ENCODE measurements at places on chromosomes 12 and 14.

DNA sequence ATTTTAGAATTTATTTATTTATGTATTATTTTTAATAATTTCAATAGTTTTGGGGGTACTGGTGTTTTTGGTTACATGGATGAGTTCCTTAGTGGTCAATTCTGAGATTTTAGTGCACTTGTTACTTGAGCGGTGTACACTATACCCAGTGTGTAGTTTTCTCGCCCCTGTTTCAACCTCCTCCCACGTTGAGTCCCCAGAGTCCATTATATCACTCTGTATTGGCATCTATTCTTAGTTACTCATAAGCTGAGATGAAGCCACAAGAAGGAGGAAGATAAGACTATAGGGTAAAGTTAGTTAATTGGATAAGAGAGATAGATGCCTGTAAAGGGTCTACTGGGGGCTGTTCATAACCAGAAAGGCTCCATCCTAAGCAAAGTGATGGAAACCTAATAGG lies 4.0 kb downstream of the C1S start:
- no peak for DNase-seq

DNA sequence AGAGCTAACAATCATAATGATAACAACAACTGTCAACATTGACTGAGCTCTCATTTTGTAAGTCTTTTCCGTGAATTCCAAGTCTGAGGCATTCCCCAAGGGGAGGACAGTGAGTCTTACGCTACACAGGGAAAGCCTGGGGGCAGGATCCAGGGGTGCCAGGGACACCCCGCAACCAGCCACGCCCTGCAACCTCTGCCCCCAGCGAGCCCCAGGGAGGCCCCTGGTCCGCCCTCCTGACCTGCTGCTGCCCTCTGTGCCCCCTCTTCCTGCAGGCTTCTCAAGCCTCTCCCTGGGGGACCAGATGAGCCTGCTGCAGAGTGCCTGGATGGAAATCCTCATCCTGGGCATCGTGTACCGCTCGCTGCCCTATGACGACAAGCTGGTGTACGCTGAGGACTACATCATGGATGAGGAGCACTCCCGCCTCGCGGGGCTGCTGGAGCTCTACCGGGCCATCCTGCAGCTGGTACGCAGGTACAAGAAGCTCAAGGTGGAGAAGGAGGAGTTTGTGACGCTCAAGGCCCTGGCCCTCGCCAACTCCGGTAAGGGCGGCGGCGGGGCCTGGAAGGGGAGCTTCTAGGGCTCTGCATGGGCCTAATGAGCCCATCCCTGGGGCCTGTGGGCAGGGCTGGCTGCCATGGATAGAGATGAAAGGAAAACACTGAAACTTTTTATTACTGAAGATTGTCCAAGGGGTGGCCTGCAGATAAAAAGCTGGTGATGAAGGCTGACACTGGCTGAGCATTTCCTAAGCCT lies 115.4 kb downstream of the ESRRB start:
- no peak for DNase-seq

- no peak for DNase-seq
These were observed 22.0 kb downstream of the LRTM2 start for GRCh38 chr12:1842183-1842904.

DNA sequence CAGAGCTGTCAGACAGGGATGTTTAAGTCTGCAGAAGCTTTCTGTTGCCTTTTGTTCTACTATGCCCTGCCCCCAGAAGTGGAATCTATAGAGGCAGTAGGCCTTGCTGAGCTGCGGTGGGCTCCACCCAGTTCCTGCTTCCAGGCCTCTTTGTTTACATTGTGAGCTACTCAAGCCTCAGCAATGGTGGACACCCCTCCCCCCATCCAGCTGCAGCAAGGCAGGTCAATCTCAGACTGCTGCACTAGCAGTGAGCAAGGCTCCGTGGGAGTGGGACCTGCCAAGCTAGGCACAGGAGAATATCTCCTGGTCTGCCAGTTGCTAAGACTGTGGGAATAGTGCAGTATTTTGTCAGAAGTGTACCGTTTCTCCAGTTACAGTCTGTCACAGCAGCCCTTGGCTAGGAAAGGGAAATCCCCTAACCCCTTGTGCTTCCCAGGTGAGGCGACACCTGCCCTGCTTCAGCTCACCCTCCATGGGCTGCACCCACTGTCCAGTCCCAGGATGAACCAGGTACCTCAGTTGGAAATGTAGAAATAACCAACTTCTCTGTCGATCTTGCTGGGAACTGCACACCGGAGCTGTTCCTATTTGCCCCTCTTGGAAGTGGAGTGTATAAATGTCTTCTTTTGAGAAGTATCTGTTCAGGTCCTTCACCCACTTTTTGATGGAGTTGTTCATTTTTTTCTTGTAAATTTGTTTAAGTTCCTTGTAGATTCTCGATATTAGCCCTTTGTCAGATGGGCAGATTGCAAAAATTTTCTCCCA lies 213.5 kb upstream of the SLC38A2 start:
- no peak for DNase-seq

DNA sequence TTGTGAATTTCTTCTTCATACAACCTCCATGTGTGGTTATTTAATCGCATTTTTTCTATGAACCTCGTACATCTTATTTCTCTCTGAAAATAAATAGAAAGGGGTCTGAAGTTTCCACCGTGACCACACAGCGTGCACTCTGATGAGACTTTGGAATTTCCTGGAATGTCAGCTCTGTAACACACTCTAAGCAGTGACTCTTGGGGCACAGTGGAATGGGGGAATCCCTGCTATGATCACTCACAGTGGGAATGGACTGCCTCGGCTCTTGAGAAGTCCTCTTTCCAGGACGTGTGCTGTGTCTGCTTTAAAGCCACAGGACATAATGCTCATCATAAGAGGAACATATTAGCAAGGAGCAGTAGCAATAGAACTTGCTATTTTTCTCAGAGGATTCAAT lies 416.2 kb downstream of the EGLN3 start:
- no peak for DNase-seq

GRCh38 chr12:119012179-119012578 lies 30.8 kb downstream of the SRRM4 start:
- DNase-seq: no peak

GRCh38 chr12:87266305-87266704 lies 762.9 kb downstream of the C12orf50 start:
- no peak for DNase-seq
